Endodermal cell (in vitro differentiated cells): ENCODE measurements at places on chromosomes 11 and 22. TPM values are rescaled to one million over a fixed set of nuclear protein-coding genes. Genes with fewer than 3 reads are reported as not detected.

DNA sequence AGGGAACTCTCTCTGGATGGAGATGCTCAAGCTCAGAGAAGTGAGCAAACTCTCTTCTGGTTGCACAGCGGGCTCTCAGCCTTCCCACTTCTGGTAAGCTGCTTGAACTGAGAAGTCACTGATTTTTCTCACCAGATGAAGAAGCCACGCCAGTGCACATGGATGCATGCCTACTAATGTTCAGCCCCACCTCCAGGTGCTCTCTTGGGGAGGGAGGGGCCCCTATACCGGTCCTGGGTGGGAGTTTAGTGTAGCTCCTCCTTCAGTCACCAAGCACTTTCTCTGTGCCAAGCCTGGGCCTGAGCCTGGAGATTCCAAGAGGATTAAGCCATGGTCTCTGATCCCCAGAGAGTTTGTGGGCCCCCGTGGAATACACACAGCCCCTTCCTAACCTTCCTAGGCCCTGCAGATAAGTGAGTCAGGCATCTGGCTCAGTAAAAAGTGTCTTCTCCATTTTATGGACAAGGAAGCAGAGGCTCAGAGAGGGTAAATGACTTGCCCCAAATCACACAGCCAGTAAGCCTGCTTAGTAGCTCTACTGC, 142.2 kb downstream of the ST3GAL4 start:
- H3K36me3 ChIP-seq = no peaks in the 10 kb centered on the region
- H3K4me3 ChIP-seq = no peak overlapping the region
- no peaks in the 10 kb centered on the region for H3K27me3 ChIP-seq

DNA sequence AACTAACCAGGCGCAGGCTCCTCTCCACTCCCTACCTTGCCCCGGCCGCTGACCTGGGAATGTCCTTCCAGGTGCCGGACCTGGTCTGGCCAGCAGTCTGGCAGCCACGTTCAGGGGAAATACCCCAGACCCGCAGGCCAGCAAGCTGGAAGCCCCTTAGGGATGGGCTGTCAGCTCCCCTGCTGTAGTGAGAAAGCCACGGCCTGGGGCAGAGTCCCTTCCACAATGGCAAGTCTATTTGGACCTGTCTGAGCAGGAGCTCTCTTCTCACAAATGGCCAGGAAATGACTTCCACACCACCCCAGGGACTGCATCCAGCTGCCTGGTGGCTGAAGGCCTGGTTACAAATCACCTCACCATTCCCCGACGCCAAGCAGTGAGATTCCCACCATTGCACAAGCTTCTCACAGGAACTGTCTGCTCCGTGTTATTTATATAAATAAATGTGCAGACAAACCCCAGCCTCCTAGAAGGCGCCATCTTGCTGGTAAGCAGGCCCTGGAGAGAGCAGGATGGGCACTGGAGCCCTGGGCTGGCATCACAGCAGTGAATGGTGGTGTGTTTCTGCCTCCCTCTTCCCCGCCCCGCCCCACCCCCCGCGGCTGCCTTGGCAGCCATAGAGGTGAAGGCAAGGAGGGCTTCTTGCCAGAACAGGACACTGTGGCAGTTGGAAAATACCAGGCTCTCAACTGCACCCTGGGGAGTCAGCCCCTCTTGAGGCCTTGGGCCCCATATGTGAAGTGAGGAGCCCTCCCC, 23.7 kb downstream of the RSPH14 start:
- peak overlapping the region; percentile 44 for H3K27ac ChIP-seq
- no peaks in the 10 kb centered on the region for H3K27me3 ChIP-seq
- no peaks in the 10 kb centered on the region for H3K4me1 ChIP-seq
- DNase-seq = no peak
- H3K36me3 ChIP-seq = no peaks in the 10 kb centered on the region

DNA sequence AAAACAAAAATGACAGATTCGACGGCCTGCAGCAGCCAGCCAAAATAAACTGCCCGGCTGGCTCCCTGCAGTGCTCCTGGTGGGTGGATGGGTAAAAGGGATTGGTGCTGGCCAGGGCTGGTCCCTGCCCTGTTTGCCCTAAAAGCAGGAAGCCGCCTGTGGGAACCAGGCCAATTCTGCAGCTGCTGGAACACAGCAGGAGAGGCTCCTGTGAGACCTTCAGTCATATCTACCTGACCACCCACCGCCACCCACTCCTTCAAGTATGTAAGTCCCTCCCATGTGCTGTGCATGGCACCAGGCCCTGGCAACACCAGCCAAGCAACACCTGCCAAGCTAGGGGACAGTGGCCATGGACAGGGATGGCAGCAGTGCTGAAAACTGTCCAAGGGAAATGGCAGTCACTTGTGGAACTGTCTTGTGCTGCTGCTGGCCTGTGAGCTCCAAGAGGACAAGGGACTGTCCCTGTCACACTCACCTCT, 48.7 kb upstream of the ARFGAP3 start:
- H3K4me1 ChIP-seq = peaks cover 6% of the 10 kb centered on the region
- H3K27ac ChIP-seq = no peak overlapping the region

DNA sequence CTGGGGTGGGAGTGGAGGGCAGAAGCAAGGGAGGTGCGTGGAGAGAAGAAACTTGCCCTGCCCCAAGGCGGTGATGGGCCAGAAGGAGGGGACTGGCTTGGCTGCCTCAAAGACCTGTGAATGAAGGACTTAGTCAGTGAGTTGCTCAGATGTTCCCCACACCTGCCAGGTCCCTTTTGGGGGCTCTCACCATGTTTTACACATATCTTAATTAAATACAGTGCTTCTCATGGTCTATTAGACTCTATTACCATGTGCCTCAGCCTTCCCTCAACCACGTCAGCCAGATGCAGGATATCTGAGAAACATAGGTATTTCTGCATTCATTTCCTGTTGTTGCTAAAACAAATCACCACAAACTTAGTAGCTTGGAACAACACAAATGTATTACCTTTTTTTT, 429.5 kb downstream of the BUD13 start:
- no peak for DNase-seq
- no peaks in the 10 kb centered on the region for H3K36me3 ChIP-seq
- H3K27ac ChIP-seq = no peak overlapping the region
- no peaks in the 10 kb centered on the region for H3K27me3 ChIP-seq
- H3K4me1 ChIP-seq = no peaks in the 10 kb centered on the region
- no peak overlapping the region for H3K4me3 ChIP-seq

GRCh38 chr11:33552756-33553155, 147.9 kb downstream of the C11orf91 start:
- no peak overlapping the region for H3K27ac ChIP-seq
- no peaks in the 10 kb centered on the region for H3K27me3 ChIP-seq
- H3K4me1 ChIP-seq = no peaks in the 10 kb centered on the region
- no peak for DNase-seq

- no peak overlapping the region for H3K4me3 ChIP-seq
- H3K36me3 ChIP-seq = no peaks in the 10 kb centered on the region
- H3K27ac ChIP-seq = no peak overlapping the region
- no peak for DNase-seq
- H3K4me1 ChIP-seq = no peaks in the 10 kb centered on the region
These were observed 10.1 kb downstream of the NAV2 start for GRCh38 chr11:19722702-19723101.

DNA sequence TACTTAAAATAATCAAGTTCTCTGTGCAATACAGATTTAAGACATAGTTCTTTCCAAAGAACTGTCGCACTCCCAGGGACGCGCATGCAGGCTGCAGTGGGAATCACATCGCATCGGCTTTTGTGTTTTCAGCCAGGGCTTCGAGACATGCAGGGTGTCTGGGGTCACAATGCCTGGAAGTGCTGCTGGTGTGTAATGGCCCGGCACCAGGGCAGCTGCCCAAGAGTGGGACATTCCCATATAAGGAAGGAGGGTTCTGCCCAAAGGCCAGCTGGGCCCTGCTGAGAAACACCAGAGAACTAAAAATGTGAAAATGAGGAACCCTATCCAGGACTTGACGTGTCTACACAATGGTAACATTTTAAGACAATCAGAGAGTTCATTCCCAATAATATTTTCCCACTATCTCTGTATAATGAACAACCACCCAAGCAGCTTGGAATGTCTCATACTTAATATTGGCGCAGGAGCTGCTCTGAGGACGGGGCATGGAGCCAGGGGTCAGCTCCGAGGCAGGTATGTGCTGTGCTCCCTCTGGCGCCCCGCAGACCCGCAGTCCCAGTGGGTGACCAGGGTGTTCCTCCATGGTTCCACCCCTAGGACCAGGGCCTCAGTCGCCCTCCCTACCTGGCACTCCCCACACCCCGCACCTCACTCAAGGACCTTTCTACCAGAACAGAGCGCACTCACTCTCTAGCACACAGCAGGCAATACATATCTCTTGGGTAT, 11.3 kb downstream of the MCAT start:
- H3K4me1 ChIP-seq = no peaks in the 10 kb centered on the region
- no peak overlapping the region for H3K27ac ChIP-seq
- H3K36me3 ChIP-seq = peaks cover 49% of the 10 kb centered on the region
- H3K27me3 ChIP-seq = no peaks in the 10 kb centered on the region

DNA sequence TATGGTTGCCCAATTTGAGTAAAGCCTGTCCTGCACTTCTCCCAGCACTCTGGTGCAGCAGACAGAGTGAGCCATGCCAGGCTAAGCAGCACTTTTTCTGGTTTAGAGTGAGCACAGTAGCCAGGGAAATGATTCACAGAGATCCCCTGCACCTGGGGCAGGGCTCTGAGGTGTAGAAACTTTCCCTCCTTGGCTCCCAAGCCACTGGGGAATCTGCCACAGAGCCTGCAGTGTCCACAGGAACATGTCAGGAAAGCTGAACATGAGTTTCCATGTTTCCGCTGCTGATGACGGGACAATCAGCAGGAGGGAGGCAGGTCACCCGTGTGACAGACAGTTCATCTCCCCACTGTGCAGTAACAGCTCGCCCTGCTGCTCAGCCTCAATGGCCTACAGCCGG, 429.9 kb upstream of the B3GAT1 start:
- no peaks in the 10 kb centered on the region for H3K4me1 ChIP-seq
- H3K27me3 ChIP-seq = no peaks in the 10 kb centered on the region
- no peak overlapping the region for H3K27ac ChIP-seq
- DNase-seq = no peak

DNA sequence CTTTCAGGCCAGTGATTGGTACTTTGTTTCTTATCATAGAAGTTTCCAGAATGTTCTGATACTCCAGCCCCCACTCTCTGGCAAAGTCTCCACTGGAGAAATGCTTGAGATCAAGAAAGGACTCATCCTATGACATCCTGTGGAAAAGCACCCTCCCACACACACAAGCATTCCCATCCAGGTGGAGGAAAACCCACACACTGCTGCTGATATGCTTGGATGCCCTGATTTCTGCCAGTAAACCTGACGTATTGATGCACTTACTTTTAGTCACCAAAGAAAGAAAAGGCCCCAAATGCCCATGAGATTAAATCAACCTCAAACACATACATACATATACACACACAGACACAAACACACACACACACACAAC, 9.2 kb upstream of the SLC5A12 start:
- no peak overlapping the region for H3K4me3 ChIP-seq
- H3K4me1 ChIP-seq = no peaks in the 10 kb centered on the region
- H3K27me3 ChIP-seq = no peaks in the 10 kb centered on the region

GRCh38 chr11:27718863-27719545, 18.7 kb upstream of the BDNF start:
- H3K4me1 ChIP-seq = peaks cover 4% of the 10 kb centered on the region
- peaks cover 92% of the 10 kb centered on the region for H3K27me3 ChIP-seq
- peak; percentile 90 for DNase-seq
- peak overlapping the region; percentile 93 for H3K27ac ChIP-seq

DNA sequence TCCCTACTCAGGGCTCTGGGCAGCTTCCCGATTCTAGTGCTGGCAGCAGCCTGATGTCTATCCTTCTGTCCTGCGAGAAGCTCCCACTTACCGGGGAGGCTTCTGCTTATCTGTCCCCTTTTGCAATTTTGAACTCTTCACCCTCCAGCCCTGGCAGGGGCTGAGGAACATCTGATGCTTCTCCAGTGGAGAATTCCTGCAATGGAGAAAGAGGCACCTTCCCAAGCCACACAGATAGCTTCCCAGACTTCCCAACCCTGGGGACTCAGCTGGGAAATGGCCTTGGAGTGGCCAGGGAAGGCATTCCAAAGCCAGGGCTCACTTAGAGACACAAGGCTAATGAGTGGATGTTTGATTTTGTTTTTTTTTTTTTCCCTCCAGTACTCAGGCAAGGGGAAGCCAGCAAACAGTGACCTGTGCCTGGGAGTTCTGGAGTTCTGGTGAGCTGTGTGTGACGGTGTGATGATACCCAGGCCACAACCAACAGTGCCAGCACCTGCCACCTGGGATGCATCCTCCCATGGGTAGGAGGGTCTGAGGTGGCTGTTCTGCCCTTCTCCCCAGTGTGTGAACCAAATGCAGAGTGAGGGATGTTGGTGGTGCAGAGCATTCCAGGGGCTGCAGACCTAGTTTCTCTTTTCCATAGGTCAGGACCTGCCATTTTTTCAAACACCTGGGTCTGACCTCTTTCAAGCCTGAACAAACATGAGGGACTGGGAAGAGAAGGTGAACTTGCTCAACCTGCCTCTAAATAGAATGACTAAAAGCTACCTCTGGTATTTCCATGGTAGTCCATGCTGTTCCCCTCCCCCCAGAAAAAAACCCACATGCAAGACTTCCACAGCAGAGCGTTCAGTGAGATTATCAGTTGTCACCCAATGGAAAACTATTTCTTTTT, 95.1 kb downstream of the CCDC81 start:
- peaks cover 68% of the 10 kb centered on the region for H3K36me3 ChIP-seq
- DNase-seq = no peak
- no peaks in the 10 kb centered on the region for H3K27me3 ChIP-seq
- H3K4me1 ChIP-seq = no peaks in the 10 kb centered on the region
- no peak overlapping the region for H3K4me3 ChIP-seq
- H3K27ac ChIP-seq = no peak overlapping the region

GRCh38 chr11:74824285-74824982, 75.8 kb downstream of the RNF169 start:
- H3K36me3 ChIP-seq = peaks cover 87% of the 10 kb centered on the region
- H3K4me3 ChIP-seq = peak overlapping the region; percentile 61
- H3K4me1 ChIP-seq = peaks cover 4% of the 10 kb centered on the region
- DNase-seq = no peak
- no peaks in the 10 kb centered on the region for H3K27me3 ChIP-seq

GRCh38 chr22:33542153-33542552, 378.1 kb downstream of the LARGE1 start:
- DNase-seq = no peak
- no peaks in the 10 kb centered on the region for H3K27me3 ChIP-seq
- no peak overlapping the region for H3K4me3 ChIP-seq
- H3K27ac ChIP-seq = peak overlapping the region; percentile 8
- H3K36me3 ChIP-seq = no peaks in the 10 kb centered on the region

DNA sequence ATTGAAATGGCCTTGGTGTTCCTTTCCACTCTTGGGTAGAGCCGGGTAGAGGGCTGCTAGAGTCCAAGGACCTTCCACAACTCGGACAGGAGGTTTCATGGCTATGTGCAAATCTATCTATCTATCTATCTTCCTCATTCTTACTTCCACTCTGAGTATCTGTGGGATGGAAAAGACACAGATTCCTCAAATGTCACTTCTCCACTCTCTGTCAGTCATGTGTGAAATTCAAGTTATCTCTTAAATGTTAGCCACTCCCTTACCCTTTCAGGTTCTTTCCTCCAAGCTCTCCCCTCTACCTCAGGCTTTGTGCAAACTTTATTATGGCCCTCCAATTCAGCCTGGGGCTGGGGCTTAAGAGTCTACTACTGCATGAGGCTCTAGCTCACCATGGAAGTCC, 84.3 kb downstream of the GDPD4 start:
- H3K27ac ChIP-seq = no peak overlapping the region
- H3K4me3 ChIP-seq = no peak overlapping the region
- DNase-seq = no peak
- H3K27me3 ChIP-seq = no peaks in the 10 kb centered on the region

Gene KCNA4
- total RNA-seq = 0.07 TPM in 1 of 3 replicates, not detected in the others

Gene PGA5
- 0.59 and 0.75 TPM in 2 replicates for total RNA-seq

Gene APIP
- 31.8 and 33.2 TPM in 2 replicates for total RNA-seq

Gene CEP57
- 54.6 and 56.3 TPM in 2 replicates for total RNA-seq

Gene AIFM3
- 2.4 to 2.8 TPM (median 2.7 TPM) in 3 replicates for total RNA-seq

Gene CLTCL1
- total RNA-seq = 8.3 and 11.8 TPM in 2 replicates

Gene EFCAB6
- 1.4 to 1.8 TPM (median 1.6 TPM) in 3 replicates for total RNA-seq

Gene FREY1
- total RNA-seq = 1.5 and 2.0 TPM in 2 replicates
